ENCODE measurements at places on chromosomes 2 and 18.

- DNase-seq = no peak
Observed at GRCh38 chr2:224264259-224264658, 137.6 kb downstream of the FAM124B start.

DNA sequence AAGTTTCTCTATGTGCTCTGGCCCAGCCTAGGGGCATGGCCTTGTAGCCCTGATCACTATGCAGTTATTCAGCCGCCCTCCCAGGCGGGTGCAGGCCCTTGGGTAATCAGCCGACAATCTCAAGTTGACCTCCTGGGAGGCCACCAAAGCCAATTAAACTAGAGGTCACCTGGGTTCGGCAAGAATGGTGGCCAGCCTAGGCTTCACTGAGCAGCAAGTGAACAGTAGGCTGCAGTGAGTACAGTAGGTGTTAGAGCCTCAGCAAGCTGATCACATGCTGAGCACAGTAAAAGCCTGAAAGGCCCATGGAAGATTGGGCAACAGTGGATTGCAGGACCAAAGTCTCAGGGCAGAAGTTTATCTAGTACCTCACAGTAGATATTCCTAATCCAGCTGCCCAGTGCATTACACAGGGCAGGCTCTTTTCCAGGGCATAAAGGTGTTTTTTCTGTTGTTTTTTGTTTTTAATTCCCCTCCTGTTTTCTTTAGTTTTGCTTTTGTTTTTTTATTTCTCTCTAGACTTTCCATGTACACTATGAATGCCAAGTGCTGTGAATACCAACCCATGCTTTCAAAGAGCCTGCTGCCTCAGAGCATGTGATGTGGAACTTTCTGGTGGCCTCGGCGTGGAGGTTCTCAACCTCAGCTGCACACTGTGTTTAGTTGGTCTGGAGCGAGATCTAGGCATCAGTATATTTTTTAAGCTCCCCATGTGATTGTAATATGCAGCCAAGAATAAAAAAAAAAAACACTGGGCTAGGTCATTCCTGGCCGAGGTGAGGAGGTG is 55.9 kb upstream of the ATL2 start:
- DNase-seq = no peak

DNA sequence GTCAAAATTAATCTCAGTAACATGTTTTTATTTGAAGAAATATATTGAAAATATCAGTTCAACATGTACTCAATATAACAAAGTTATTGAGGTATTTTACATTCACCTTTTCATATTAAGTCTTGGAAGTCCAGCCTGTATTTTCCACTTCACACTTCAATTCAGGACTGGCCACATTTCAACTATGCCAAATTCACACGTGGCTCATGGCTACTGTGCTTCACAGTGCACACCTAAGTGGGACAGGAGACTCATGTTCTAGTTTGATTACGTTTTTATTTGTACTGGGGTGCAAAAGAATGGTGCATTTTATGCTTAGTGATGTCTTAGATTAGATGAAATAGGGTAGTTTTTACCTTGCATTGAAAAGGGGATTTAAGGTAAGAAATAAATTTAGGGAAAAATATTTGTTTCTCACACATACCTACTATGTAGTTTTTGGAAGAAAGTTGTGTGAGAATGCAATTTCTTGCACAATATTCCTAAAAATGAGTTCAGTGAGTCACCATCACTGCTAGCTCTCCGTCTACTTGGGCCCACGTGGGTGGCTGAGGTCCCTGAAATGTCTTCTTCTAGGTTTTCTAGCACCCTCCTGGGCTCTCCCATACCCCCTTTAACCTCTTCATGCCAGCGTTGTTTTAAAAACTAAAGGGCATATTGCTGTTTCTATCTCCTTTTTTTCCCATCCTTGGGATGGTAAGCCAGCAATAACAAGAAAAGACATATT is 87.0 kb downstream of the ST6GAL2 start:
- no peak for DNase-seq

DNA sequence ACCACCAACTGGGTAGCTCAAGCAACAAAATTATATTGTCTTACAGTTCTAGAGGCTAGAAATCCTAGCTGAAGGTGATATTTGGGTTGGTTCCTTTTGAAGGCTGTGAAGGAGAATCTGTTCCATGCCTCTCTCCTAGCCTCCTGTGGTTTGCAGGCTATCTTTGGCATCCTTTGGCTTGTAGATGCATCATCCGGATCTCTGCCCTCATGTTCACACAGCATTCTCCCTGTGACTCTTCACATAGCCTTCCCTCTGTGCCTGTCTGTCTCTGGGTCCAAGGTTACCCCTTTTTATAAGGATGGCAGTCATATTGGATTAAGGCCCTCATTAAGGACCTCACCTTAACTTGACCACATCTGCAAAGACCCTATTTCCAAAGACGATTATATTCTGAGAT is 78.6 kb upstream of the MAP3K20 start:
- DNase-seq = no peak

DNA sequence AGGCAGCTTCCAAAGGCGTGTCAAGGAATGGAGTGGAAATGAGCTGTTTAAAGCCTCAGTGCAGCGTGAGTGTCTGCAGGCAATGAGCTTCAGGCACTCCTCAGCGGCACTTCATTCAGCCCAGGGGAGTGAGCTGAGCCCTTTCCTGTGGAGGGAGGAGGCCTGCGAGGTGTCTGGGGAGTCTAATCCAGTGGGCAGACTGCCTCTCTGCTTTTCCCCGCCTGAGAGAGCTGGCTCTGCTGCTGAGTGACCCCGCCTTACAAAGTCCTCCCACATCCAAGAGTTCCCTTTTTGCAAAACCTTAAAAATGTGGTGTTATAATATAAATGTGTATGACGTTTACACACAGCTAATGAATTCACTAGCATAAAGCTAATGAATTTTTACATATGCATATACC is 7.0 kb upstream of the LDLRAD4 start:
- peak; percentile 71 for DNase-seq

DNA sequence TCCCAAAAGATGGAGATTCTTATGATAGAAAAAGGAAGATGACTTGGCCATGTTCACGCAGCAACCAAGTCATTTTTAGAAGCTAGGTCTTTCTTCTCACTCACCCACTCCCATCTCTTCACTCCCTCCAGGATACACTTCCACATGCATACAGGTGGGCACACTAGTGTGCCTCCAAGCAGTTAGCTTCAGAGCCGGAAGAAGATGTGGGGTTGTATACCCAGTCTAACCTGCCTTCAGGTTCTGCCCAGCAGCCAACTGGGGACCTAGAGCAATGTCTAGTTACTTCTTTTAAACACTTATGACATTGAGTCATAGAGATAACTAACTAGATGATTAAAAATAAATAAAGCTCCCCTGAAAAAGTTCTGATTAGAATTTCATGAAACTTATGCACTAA is 21.8 kb upstream of the TANK start:
- no peak for DNase-seq

DNA sequence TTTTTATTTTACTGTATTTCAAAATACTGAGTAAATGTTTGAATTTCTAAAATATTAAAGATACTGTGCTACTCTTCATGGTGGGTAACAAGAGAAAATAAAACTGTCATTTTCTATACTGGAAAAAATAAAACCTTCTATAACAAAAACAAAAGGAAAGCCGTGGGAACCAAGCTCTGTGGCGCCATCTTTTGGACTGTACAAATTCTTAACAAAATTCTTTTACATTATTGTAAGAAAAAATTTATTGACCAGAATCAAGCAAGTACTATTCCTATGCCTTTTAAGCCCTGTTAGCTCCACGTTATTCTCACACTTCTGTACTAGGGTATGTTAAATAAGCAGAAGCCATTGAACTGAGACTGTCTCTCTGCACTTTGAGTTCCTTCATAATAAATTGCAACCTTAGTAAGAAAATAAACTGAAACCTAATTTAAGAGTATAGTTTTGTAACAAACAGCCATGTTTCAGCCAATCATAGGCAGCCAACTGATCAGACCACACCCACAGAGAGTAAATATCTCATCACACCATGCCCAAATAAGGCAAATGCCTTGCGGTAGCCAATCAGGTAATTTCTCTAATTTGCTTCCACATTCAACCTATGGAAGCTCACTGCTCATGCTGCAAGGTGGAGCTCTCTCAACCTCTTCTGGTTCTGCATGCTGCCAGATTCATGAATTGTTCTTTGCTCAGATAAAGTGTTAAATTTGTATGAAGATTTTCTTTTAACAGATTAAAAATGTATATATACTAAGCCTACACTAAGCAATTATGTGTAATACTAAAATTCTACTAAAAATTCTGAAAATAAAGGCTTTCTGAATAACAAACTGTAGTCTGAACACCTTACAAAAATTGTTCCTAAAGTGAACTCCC is 42.2 kb downstream of the HIBCH start:
- no peak for DNase-seq

DNA sequence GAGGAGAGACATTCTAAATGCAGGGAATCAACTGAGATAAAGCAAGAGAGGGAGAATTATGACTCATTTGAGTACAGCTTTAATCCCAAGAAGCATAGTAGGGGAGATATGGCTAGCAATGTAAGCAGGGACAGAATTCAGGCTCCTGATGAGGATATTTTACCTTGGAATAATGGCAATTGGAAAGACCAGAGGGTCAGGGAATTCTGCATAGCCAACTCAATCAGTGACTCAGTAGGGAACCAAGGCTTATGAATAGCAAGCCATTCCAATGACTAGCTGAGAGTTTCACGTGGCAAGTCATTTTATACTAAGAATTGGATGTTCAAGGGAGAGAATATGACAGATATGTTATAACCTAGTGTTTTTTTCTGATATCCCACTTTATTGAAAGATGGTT is 563.8 kb upstream of the NETO1 start:
- DNase-seq = no peak

DNA sequence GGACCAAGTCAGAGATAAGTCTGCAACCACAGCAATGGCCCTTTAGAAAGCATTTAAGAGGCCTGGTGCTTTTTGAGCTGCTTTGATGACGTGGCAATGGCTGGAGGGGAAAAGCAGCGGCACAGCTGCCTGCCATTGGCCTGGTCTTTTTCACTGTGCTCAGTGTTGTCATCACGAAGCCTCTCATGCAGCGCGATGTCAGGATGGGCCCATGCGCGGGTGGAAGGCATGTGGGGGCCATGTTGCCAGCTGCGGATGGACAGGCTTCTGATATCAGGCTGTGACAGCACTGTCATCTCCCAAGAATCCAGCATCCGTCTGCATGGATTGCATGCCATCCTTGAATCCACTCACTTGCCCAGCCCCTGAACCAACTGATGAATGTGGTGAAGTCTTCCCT is 204.5 kb downstream of the ACKR3 start:
- no peak for DNase-seq

DNA sequence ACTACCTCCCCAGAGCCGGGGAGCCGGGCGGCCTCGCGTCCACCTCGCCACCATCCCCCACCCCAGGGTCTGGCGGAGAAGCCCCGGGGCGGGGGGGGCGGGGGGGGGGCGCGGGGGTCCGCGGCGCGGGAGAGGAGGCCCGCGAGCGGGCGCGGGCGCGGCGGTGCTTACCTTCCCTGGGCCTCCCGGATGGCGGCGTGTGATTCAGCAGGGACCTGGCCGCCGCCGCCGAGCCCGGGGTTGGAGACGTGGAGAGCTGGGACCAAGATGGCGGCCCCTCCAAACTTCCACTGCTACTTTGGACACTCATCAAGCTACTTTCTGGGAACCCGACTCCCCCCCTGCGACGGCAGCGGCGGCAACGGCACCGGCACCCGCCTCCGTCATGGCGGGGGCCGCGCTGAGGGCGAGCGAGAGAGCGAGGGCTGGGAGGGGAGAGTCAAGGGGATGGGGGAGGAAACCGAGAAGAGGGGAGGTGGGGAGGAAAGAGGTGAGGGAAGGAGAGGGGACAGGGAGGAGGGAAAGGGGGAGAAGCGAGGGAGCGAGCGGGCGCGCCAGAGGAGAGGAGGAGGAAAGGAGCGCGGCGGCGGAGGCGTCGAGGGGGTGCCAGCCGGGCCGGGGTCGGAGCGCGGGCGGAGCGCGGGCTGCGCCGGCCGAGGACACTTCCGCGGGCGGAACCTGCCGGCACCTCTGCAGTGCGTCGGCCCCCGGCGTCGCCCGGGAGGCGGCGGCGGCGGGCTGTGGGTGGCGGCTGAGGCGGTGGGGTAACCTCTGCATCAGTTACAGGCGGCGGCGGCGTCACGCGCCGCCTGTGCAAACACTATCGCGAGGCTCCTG is at the start of gene TLK1:
TLK1 (minus strand) TSS at position 775 of the 837 bp plus-strand sequence; CDS start at position 310, 465 bp downstream.
- DNase-seq = peak; percentile 83

DNA sequence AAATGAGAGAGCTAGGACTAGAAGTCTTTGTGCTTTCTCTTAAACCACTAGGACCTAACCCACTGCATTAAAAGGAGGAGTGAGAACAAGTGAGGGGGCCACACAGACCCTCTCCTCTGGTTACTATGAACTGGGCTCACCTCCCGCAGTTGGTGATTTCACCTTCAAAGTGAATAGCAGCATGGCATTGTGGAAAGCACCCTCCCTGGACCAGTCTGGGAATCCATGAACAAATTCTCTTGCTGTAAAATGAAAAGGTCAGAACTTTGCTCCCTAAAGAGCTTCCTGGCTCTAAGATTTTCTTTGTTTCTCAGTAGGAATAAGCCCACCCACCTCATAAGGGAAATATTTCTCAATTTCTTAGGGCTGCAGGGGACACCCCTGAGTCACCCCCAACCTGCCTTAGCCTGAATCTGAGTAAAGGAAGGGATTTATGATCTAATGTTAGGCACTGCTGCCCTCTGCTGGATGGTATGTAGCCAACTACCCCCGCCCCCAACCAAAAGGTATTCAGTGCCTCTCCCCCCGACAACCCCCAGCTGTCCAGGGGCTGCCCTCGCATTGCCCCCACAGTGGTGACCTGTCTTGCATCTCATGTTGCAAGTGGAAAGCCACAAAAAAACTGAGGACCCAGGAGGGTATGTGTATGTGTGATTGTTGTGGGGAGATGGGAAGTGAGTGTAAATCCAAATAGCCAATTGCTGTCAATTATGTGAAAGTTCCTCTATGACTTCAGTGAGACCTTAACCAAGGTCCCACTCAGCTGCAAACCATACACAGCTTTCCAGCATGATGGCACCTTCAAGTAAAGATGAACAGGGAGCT is 230.9 kb upstream of the SLC14A2 start:
- DNase-seq = peak; percentile 68

- DNase-seq = no peak
Observed at GRCh38 chr2:136032817-136033535, 47.5 kb upstream of the DARS1 start.

GRCh38 chr2:36565712-36566111 is 32.3 kb downstream of the FEZ2 start:
- no peak for DNase-seq

GRCh38 chr2:110115291-110116032 is at the start of gene MALL:
Gene MALL (minus strand): TSS chr2:110115822. CDS start chr2:110115792, 30 bp downstream.
- no peak for DNase-seq

GRCh38 chr2:149645391-149645790 is 57.8 kb upstream of the MMADHC start:
- no peak for DNase-seq

All from suprapubic skin (tissue), 4 donors.